Activated CD4-positive, alpha-beta T cell treated with anti-CD3 and anti-CD28 coated beads, Interleukin-2, amount 10 ng/mL, durations not matched to agents 7 days and 5 days (primary cell): ENCODE measurements at places on chromosomes 4 and X. TPM values are rescaled to one million over a fixed set of nuclear protein-coding genes. Genes with fewer than 3 reads are reported as not detected.

Gene SPANXN3
- not detected for total RNA-seq

Gene CSAG3
- 0.35 TPM for total RNA-seq

Gene LRRC66
- total RNA-seq = 0.27 TPM

DNA sequence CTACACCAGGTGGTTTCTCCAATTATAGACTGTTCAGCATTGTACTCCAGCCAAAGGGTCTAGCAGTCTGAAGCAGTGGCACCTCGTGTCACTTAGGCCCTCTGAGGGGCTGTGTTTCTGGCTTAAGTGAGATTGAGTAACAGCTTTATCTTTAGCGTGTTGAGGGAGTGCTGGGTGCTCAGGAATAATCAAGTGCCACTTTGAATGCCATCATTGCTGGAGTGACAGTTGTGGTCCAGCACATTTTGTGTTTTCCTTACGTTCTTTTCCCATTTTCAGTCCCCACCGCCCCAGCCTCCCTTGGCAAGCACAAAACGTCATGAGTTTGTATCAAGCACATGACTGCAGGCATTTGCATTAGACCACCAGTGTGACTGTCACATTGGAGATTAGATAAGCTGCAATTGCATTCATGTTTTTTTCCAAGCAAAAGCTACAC, 58.7 kb downstream of the FNIP2 start:
- no peaks in the 10 kb centered on the region for H3K27me3 ChIP-seq
- peak overlapping the region; percentile 37 for H3K27ac ChIP-seq
- no peak overlapping the region for H3K4me3 ChIP-seq
- DNase-seq = no peak

DNA sequence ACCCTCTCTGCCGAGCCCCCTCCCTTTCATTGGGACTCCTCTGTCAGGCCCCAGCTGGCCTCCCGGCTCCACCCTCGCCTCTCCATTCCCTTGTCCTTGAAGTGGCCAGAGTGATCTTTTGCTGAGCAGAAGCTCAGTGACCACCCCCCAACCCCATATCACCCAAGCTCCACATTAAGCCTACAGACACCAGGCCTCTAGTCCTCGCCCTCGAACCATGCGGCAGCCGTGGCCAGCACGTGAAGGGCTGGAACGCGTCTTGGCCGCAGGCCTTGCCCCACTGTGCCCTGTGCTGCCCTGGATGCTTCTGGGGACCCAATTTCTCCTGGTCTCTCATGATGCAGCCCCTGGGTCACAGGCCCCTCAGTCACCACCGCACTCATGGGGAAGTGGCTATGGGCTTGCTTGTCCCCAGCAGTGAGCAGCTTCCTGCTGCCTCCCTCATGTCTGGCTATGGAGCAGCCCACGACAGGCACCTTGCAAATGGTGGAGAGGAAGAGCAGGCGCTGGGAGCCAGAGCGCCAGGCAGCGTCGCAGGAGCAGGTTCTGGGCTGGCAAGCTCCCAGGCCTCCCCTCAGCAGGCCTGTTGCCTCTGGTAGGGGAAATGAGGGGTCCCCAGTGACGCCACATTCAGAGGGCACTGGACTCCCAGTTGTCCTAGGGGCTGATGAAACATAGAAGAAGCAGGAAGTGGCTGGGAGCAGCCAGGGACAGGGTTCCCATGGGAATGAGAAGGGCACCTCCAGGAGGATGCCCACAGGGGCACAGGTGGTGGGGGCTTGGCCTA, 757 bp upstream of the SRPK3 start:
- H3K4me1 ChIP-seq = no peaks in the 10 kb centered on the region
- peak overlapping the region; percentile 71 for H3K27ac ChIP-seq
- H3K36me3 ChIP-seq = no peaks in the 10 kb centered on the region
- DNase-seq = no peak
- H3K27me3 ChIP-seq = peaks cover 8% of the 10 kb centered on the region

DNA sequence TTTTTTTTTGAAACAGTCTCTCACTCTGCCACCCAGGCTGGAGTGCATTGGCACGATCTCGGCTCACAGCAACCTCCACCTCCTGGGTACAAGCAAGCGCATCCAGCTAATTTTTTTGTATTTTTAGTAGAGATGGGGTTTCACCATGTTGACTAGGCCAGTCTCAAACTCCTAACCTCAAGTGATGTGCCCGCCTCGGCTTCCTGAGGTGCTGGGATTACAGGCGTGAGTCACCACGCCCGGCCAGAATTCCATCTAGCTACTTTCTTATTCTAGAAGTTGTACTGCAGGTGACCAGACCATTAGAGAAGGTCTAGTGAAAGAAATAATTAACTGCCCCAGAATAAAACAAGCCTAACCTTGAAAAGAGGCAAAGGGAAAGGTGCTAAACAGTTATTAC, 2.3 kb downstream of the LRBA start:
- peaks cover 27% of the 10 kb centered on the region for H3K4me1 ChIP-seq
- peak overlapping the region; percentile 100 for H3K4me3 ChIP-seq
- peaks cover 22% of the 10 kb centered on the region for H3K36me3 ChIP-seq
- peak overlapping the region; percentile 0 for H3K27ac ChIP-seq
- DNase-seq = no peak
- no peaks in the 10 kb centered on the region for H3K27me3 ChIP-seq

DNA sequence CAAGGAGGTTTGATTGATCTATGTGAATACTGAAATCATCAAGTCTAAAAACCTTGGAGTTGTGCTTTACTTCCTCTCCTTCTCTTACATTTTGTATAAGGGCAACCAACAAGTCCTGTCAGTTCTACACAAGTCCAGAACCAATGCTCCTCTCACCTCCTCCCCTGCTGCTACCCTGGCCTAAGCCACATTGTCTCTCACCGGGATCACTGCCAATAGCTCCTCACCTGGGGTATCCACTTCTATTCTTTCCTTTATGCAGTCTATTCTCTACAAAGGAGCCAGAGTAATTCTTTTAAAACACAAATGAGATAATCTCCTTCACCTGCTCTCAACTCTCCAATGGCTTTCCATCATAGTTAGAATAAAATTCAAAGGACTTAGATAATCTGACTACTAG, 13.3 kb upstream of the ARHGEF6 start:
- H3K4me1 ChIP-seq = peaks cover 11% of the 10 kb centered on the region
- no peak overlapping the region for H3K27ac ChIP-seq
- H3K4me3 ChIP-seq = no peak overlapping the region
- no peak for DNase-seq

GRCh38 chr4:81505004-81505598, 33.4 kb upstream of the RASGEF1B start:
- H3K27me3 ChIP-seq = peaks cover 6% of the 10 kb centered on the region
- no peaks in the 10 kb centered on the region for H3K36me3 ChIP-seq
- peak overlapping the region; percentile 17 for H3K4me3 ChIP-seq
- peaks cover 36% of the 10 kb centered on the region for H3K4me1 ChIP-seq

DNA sequence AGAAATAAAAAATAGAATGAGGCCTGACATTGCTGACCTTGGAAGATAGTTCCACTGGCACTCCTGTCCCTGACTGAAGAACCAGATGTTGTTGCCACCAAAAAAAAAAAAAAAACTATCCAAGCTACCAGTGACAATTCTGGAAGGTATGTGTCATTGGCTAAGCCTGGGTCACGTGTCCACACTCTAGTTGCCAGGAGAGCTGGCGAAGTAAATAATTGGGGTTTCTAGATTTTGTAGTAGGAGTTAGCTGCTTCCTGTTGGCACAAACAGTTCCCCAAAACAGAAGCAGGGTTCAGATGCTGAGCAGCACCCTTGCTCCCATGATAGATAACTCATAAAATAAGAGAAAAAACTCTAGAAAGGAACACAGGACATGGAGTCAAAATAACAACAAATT, 20.5 kb downstream of the MND1 start:
- H3K4me3 ChIP-seq = no peak overlapping the region
- H3K27me3 ChIP-seq = no peaks in the 10 kb centered on the region
- peaks cover 79% of the 10 kb centered on the region for H3K36me3 ChIP-seq
- H3K4me1 ChIP-seq = peaks cover 20% of the 10 kb centered on the region
- no peak overlapping the region for H3K27ac ChIP-seq

GRCh38 chrX:111671668-111672067, 9.3 kb upstream of the ALG13 start:
- H3K36me3 ChIP-seq = no peaks in the 10 kb centered on the region
- DNase-seq = no peak
- no peak overlapping the region for H3K4me3 ChIP-seq
- H3K4me1 ChIP-seq = no peaks in the 10 kb centered on the region

GRCh38 chr4:38241541-38241940, 281.3 kb downstream of the PTTG2 start:
- H3K36me3 ChIP-seq = no peaks in the 10 kb centered on the region
- no peak for DNase-seq
- H3K27me3 ChIP-seq = no peaks in the 10 kb centered on the region
- H3K4me3 ChIP-seq = no peak overlapping the region

DNA sequence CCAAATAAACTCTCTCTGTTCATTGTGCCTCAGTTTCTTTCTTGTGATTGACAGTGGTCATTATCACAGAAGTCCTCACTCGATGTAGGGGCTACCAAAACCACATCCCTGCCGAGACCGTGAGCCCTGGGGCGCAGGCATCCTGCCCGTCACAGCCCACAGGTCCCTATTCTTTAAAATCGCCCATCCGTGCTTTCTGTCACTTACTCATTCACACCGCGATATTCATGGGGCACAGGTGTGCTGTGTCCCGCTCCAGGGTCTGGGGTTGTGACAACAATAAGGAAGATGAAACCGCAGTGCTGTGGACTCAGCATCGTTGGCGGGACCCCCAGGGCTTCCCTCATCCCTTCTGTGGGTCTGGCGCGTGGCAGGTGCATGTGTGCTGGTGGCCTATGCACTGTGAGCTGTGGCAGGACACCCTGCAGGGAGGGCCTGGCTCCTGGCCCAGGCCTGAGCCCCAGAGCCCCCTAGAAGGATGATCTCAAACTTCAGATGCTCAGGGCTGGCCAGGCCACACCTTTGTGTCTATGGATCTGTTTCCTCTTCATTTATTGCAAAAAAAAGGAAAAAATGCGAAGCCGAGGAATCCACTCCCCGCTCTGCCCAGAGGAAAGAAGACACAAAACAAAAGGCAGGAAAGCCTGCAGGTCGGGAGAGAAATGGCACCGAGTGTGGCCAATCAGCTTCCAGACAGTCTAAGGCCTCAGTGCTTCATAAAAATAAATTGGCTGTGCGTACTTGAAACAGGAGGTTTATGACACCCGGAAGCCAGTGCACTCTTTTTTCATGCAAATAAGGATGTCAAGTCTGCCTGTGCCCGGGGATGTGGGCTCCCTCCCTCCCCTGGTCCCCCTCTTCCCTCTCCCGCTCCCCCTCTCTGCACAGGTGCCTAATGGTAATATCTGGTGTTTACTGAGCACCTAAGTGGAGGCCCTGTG, 109.5 kb upstream of the ADRA2C start:
- H3K36me3 ChIP-seq = no peaks in the 10 kb centered on the region
- DNase-seq = no peak
- H3K27ac ChIP-seq = no peak overlapping the region
- no peaks in the 10 kb centered on the region for H3K4me1 ChIP-seq
- no peak overlapping the region for H3K4me3 ChIP-seq

- no peak for DNase-seq
- H3K27ac ChIP-seq = no peak overlapping the region
- H3K4me1 ChIP-seq = peaks cover 1% of the 10 kb centered on the region
- no peaks in the 10 kb centered on the region for H3K36me3 ChIP-seq
- H3K27me3 ChIP-seq = no peaks in the 10 kb centered on the region
- no peak overlapping the region for H3K4me3 ChIP-seq
These were observed 161.1 kb downstream of the FBXW7 start for GRCh38 chr4:152374606-152375285.

GRCh38 chrX:72663737-72664136, 50.4 kb downstream of the PHKA1 start:
- H3K4me3 ChIP-seq = peak overlapping the region; percentile 8
- no peak for DNase-seq
- no peaks in the 10 kb centered on the region for H3K36me3 ChIP-seq

GRCh38 chr4:95107004-95107403, 349.2 kb downstream of the BMPR1B start:
- no peaks in the 10 kb centered on the region for H3K4me1 ChIP-seq
- no peak overlapping the region for H3K27ac ChIP-seq
- H3K27me3 ChIP-seq = peaks cover 2% of the 10 kb centered on the region
- H3K4me3 ChIP-seq = no peak overlapping the region
- DNase-seq = no peak

GRCh38 chrX:37813570-37813969, 33.7 kb downstream of the CYBB start:
- H3K4me3 ChIP-seq = no peak overlapping the region
- H3K4me1 ChIP-seq = peaks cover 19% of the 10 kb centered on the region
- no peaks in the 10 kb centered on the region for H3K27me3 ChIP-seq
- DNase-seq = no peak
- H3K27ac ChIP-seq = no peak overlapping the region
- H3K36me3 ChIP-seq = no peaks in the 10 kb centered on the region
